ENCODE measurements at places on chromosomes 1 and 21.

DNA sequence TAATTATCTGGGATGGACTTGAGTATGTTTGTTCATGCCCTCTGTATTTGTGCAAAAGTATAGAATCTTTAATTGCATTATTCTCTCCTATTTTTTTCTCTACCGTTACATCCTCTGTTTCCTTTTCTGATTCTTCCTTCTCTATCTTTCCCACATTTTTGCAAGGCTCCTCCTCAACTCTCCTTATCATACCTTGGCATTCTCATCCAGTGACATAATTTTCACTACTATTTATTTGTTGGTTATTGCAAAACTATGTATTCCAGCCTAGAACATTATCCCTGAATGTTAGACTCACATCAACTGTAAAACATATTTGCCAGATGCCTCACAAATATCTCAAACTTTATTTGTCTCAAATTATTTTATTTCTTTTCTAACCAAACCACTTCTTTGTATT lies 381.9 kb downstream of the COL11A1 start:
- DNase-seq, result no peak

DNA sequence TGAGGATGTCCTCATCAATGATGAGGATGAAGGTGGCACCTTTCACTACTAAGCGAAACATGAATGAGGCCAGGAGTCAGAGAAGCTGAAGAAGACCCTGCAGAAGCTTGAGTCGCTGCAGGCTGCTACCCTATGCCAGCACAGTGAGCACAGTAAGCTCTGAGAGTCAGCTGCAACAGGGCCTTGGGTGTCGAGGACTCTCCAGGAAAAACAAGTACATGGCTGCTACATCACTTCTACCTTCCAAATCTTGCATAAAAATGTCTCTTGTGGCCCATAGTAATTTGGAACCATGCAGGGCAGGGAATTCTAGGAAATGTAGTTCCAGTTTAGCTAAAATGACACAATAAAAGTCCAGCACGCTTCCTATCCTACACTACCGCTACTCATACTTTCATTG lies 51.5 kb upstream of the KIRREL1 start:
- DNase-seq, result no peak

GRCh38 chr1:160400223-160400645 lies at the start of gene VANGL2:
TSS of gene VANGL2 (plus strand) at chr1:160400564. CDS start at chr1:160415838, 15,274 bp downstream.
- peak; percentile 27 for DNase-seq

DNA sequence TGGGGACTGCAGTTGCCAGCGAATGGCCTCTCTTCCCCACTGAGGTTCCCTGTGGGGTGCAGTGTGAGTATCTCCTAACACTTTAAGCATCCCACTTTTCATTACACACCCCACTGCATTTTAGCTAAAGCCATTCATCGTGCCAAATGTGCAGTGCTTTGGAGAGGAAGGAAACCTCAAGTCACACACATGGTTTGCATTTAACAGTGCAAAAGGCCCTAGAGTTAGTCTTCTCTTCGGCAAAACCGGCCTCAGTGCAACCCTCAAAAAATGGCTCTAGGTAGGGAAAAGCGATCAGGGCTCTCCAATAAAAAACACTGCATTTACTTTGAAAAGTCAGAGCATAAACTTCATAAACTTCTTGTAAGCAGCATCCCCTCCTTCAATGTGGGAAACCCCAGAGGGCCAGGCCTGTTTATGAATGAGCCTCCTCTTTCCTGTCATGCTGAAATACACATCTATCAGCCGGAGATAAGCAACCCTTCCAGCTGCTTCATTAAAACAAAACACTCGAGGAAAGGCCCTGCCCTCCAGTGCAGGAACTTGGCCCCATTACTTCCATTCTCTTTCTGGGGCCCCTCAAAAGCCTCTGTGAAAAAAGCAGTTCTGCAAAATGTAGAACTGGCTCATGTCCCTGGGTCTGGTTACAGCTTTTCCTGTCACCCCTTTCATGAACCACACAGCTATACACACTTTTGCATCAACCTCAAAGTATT lies 184.0 kb downstream of the CDC7 start:
- no peak for DNase-seq

- peak; percentile 9 for DNase-seq
These were observed 1.3 kb downstream of the TRIM33 start for GRCh38 chr1:114509596-114510273.

GRCh38 chr1:221437926-221438325 lies 304.0 kb downstream of the DUSP10 start:
- no peak for DNase-seq

DNA sequence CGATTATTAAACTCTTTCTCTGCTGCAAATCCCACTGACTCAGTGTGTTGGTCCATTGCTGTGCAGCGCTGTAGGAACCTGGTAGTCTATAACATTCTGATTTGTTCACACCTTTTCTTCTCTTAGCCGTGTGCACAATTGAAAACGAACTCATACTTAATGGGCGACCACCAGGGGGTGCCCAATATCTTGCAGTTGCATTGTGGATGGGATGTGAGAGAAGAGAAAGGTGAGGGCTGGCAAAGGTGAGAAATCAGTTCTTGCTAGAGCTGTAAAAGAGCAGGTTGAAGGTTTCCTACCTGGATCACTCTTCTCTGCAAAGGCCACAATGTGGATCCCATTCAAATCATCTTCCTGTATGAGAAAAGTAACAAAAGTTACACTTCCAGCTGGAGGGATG lies 51.0 kb downstream of the CASQ2 start:
- DNase-seq, result peak; percentile 39

DNA sequence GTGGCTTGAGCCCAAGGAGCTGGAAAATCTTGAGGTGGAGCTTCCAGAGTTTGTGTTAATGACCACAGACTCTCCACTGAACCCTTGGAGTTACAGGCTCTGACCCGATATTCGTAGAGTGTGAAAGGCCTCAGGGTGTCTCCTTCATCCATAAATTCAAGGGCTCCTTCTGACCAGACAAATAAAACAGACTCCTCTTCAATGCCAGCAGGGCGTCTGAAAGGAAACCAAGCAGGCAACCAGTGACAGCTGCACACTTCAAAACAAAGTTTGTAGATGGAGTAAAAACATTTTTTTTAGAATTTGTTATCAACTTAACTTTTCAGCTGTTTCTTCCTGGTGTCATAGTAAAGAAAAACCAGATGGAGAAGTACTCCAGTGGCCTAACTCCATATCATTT lies 161.1 kb downstream of the KCTD3 start:
- DNase-seq, result no peak

DNA sequence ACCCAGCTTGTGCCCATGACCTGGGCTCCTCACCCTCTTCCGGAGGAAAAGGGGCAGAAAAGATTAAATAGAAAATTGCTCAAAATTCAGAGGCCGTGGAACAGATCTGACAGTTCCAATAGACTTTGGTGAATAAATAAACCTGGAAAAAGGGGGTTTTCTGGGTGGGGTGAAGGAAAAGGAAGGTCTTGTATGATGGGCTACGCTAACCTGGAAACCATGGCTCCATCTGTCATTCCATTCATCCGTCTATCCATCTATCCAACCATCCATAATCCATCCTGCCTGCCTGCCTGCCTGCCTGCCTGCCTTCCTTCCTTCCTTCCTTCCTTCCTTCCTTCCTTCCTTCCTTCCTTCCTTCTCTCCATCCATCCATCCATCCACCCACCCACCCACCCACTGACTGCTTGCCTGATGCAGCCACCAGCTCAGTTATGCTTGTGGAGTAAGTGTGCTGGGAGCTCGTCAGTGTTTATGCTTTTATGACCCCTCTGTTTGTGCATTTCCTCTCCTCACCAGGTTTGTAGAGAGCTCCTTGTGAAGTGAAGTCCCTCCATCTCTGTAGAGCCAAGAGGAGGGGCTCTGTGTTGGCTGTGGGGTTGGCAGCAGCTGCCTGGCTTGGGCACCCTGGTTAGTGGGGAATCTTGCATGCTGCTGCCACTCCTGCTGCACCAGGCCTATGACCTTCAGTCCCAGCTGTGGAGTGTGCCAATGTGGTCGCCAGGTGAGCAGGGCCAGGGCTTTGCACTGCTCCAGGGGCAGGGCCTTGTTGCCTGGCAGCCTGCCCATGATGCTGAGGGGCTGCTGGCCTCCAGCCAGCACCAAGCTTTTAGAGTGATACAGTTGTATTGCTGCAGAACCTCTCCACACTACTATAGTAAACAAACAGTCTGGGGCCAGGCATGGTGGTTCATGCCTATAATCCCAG lies 16.0 kb upstream of the POU3F1 start:
- no peak for DNase-seq
